Stimulated activated CD8-positive, alpha-beta memory T cell treated with anti-CD3 and anti-CD28 coated beads, Interleukin-4, amount 100 ng/mL, for 24 hours (primary cell): ENCODE measurements at places on chromosomes 2 and 18.

DNA sequence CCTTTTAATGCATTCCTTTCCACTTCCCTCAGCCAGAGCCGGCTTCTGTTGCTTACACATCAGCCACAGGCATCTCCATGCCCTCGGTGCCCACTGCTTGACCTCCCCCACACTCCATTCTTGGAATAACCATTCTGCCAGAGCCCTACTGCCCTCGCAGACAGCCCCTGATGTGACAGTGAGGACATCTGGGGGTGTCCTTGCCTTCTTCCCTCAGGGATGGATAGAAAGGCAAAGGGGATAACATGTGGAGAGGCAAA, 6.4 kb upstream of the NPPC start:
- no peak for DNase-seq

- no peak for DNase-seq
Observed at GRCh38 chr2:55581874-55582547, 35.4 kb downstream of the PPP4R3B start.

DNA sequence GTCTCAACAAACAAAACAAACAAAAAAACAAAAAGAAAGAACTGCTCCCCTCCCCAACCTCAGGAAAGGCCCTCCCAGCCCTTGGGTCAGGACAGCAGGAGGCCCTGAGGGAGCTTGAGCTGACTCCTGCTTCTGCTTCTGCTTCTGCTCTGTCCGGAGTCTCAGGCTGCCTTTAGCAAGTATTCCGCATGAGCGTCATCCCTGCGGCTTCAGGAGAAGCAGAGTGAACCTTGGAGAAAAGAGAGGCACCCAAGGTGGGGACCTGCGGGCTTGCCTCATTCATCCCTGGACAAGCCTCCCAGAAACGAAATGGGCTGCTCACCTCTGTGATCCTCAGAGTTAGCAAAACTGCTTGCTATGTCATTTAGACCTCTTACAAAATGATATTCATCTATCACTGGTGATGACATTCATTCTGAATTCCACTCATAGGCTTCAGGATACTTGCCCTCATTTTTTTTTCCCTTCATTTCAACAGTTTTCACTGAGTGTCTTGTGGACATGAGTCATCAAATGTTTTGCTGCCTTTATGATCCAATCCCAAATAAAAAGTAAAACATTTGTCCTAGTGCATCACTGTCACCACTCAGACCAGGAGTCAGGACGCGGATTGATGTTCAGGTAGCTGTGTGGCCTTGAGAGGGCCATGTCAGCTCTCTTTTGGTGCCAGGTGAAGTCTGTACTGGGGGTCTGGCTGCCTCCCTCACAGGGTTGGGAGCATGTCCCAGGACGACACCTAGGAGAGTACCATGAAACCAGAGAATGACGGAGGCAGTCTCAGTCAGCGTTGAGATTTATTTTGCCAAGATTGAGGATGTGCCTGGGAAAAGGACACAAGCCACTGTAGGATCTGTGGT, 51.7 kb downstream of the IMPA2 start:
- DNase-seq, result no peak

GRCh38 chr2:30421026-30421603, 25.9 kb upstream of the LCLAT1 start:
- DNase-seq, result no peak

- no peak for DNase-seq
Observed at GRCh38 chr18:9348079-9348671, 13.6 kb downstream of the TWSG1 start.

DNA sequence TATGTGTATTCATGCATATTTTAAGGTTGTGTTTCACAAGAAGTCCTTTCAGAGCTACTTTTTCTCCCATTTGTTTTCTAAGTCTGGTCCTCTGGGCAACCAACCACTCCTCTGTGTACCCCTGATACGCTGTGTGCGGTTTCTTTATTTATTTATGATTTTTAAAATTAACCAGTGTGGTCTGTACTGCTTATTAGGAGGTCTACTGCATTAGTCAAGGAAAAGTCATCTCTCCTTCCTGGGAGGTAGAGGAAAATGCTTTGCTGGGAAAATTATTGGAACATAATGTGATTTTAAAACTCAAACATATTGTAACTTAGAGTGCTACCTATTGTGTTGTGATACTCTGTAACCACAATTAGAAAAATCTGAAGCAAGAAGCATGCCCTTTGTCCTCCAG, 1404.3 kb downstream of the SUCLG1 start:
- DNase-seq, result no peak

GRCh38 chr2:121185571-121186074, 99.4 kb downstream of the TFCP2L1 start:
- DNase-seq, result no peak

DNA sequence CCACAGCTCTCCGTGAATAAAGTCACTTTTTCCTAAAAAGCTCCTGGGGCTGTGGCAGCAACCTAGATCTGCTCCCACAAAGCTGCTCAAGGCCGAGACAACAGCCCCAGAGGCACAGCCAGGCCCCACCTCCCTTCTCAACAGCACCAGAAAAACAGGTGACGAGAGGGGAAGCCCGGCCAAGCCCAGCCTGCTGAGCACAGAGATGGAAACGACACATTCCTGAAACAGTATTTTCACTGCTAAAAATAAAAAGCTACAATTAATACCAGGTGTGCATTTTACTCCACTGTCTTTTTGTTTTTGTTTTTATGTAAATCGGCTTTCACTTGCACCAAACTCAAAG, 199.3 kb downstream of the HDAC4 start:
- DNase-seq, result no peak

GRCh38 chr18:27185025-27185763, at the start of gene CHST9:
CHST9 (minus strand) TSS chr18:27185308; CDS start chr18:27142809, 42,499 bp downstream.
- DNase-seq, result no peak

GRCh38 chr2:144115739-144116291, 404.1 kb downstream of the ZEB2 start:
- DNase-seq, result no peak
